Forelimb muscle (tissue), 1 donor: ENCODE measurements at places on chromosomes 1 and 21. TPM values are rescaled to one million over a fixed set of nuclear protein-coding genes. Genes with fewer than 3 reads are reported as not detected.

DNA sequence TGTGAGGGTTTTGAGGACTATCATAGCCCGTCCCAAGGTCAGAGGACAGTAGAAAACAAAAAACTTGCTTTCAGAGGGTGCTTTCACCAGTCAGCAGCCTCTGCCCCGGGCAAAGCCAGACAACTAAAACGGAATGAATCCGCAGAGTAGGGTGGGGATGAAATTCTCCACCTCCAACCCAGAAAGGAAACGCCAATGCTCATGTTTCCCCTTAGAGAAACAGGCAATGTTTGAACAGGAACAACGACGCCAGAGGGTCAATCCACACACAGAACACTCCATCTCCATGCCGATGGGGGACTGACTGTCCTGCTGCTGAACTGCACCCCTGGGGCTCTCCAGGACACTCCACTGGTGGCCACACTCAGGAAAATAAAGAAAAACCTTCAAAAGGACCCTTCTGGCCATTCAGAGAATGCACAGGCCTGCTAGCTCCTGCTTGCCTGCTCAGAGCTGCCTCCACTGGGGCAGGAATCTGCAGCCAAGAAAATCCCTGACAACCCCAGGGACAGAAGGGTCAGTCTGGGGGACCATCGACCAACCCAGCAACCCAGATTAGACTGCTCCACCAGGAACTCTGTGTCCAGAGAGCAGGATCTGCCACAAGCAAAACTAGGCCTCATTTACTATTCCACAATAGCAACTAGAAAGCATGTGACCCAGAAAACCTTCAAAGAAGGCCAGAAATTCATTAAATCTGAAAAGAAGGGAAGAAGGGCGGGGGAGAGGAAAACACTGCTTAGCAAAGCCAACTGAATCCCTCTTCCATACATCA is 116.0 kb downstream of the TOMM20 start:
- DNase-seq = no peak

GRCh38 chr1:91803123-91803522 is 82.8 kb downstream of the TGFBR3 start:
- no peak for DNase-seq

GRCh38 chr1:31054349-31054748 is 11.2 kb downstream of the PUM1 start:
- DNase-seq = no peak

DNA sequence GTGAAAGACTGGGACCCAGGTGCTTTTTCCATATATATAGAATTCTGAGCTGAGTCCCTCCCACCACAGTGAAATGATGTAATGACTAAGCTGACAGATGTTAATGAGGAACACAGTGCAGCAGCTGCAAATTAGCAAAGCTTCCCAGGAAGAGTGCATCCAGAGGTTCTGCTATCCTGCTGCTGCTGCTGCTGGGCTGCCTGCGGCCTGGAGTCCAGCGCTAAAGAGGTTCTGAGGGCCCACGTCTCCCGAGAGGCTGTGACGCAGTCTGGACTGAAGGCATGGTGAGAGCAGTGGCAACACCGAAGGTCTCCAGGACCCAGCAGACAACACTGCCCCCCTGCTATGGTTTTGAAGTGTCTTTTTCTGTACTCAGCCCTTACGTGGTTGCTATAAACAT is 63.9 kb downstream of the URB2 start:
- DNase-seq = peak; percentile 50

GRCh38 chr1:112040891-112041740 is 51.6 kb upstream of the KCND3 start:
- no peak for DNase-seq

DNA sequence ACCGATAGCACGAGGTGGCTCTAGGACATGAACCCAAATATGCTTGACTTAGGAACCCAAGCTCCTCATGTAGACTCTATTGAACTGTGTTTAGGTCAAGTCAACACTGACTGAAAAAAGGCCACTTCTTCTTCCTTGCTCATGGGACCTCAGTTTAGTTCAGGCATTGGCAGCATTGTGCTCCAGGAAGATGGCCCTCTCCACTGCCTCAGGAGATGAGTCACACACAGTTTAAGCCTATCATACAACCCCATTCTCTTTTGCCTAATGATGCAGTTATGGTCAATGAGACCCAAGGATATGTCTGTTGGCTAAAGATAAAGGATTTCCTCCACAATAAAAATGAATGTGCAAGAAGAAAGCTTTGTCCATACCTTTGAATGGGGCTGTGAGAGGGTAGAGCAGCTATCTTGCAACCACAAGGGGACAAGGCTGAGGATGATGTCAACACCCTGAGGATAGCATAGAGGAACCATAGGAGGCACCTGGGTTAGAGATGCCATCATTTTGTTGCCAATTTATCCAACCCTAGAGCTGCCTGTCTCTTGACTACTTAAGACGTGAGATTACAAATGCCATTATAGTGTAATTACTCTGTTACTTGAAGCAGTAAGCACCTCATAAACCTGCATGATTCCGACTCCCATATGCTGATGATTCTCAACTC is 3.0 kb upstream of the TRIM63 start:
- DNase-seq = no peak

DNA sequence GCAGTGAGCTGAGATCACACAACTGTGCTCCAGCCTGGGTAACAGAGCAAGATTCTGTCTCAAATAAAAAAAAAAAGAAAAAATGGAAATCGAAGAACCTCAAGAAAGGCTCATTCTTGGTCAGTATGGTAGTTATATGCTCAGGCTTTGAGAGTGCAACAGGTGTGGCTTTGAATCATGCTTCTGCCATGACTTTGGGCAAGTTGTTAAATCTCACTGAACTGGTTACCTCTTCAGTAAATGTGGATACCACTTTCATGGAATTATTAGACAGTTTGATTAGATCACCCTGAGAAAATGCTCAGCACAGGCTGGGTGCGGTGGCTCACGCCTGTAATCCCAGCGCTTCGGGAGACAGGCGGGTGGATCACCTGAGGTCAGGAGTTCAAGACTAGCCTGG is 12.8 kb downstream of the TRNAU1AP start:
- no peak for DNase-seq

GRCh38 chr1:154996966-154997701 is 3.7 kb downstream of the LENEP start:
- DNase-seq = no peak

GRCh38 chr1:206912445-206913095 is 9.2 kb downstream of the FCMR start:
- peak; percentile 77 for DNase-seq

DNA sequence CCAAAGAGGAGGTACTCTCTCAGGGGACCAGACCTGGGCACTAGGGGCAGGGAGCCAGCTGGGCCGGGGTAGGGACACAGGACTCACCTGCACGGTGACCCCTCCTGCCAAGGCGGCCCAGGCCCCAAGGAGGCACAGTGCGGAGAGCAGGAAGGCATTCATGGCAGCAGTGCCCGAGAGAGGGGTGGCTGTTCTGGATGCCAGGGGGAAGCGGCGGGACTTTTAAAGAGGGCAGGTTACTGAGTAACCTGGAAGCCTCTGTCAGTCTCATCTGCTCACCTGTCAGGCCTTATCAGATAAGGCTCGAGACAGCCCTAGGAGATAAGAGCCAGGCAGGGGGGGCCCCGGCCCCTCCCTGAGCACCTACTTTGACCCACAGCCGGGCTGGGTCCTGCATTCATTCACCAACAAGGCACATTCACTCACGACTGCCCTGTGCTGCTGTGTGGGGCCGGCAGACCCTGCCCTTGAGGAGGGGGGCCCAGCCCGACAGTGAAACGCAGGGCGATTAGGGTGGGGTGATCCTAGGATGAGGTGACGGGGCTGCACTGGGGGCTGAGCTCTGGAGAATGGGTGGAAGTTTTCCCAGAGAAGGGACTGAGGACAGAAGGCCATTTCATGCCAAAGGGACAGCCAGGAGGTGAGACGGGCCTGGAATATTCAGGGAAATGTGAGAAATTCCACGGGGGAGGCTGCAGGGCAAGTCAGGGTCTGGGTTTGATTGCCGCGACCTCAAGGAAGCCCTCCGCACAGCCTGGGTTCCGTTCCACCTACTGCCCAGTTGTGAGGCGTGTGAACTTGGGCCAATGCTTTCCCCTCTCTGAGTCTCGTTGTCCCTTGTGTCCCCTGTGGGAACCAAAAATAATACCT is at the start of gene GUCA2A:
TSS of gene GUCA2A (minus strand) at position 195 of the 870 bp plus-strand sequence. CDS start at position 162, 33 bp downstream.
- DNase-seq = no peak

DNA sequence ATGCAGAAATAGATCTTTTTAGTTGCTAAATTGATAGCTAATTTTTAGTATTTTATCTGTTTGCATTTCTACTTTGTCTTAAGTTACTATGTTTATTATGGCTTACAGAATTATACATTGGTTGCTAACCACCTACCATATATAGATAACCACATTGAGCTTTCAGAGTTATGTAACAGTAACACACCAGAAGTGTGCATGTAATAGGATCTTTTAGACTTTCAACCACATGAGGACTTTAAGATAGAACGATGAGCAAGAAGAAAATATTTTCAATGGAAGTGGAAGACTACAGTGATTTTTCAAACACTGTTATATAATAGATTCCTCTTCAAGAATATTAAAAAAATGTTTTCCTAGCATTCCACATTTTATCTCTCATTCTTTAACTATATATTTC is 28.8 kb downstream of the TOR1AIP1 start:
- DNase-seq = no peak

DNA sequence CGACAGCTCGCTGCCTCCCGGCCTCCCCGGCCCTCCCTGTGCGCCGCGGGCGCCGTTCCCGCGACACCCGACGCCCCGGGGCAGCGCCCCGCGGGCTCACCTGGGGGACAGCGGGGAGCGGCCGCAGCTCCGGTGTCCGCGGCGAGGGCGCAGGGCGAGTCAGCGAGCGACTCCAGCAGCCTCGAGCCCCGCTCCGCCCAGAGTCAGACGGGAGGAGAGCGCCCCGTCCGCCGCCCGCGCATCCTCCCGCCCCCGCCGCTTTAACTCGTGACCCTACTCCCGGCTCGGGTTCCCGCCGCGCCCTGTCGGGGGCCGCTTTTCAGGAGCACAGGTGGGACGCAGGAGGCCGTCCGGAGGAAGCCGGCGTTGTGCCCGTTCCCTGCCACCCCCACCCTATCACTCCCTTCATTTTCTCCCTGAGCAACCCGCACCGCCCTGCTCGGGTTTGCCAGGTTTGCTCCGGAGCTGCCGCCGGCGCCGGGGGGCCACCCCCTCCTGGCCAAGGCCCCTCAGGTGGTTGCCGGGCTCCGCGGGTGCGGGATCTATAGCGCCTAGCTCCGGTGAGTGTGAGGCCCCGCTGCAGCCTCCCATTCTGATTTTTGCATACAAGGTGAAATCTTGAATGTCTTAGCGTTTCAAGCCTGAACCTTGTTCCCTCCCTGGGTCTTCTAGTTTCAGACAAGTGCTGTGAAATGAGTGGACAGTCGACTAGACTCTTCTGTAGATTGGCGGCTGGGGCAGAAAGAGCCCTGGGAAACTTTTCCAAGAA is at the start of gene MCOLN3:
TSS of gene MCOLN3 (minus strand) at position 205 of the 769 bp plus-strand sequence. CDS start 3,140 bp downstream, outside the sequence.
- DNase-seq = no peak

DNA sequence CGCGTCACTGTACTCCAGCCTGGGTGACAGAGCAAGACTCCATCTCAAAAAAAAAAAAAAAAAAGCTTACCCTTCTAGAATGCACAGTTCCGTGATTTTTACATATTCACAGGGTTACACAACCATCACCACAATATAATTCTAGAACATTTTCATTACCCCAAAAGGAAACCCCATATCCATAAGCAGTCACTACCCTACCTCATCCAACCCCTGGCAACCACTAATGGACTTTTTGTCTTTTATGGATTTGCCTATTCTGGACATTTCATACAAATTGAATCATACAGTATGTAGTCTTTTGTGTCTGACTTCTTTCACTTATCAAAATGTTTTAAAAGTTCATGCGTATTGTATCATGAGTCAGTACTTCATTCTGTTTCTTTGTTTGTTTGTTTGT is 22.8 kb downstream of the SYF2 start:
- DNase-seq = no peak

DNA sequence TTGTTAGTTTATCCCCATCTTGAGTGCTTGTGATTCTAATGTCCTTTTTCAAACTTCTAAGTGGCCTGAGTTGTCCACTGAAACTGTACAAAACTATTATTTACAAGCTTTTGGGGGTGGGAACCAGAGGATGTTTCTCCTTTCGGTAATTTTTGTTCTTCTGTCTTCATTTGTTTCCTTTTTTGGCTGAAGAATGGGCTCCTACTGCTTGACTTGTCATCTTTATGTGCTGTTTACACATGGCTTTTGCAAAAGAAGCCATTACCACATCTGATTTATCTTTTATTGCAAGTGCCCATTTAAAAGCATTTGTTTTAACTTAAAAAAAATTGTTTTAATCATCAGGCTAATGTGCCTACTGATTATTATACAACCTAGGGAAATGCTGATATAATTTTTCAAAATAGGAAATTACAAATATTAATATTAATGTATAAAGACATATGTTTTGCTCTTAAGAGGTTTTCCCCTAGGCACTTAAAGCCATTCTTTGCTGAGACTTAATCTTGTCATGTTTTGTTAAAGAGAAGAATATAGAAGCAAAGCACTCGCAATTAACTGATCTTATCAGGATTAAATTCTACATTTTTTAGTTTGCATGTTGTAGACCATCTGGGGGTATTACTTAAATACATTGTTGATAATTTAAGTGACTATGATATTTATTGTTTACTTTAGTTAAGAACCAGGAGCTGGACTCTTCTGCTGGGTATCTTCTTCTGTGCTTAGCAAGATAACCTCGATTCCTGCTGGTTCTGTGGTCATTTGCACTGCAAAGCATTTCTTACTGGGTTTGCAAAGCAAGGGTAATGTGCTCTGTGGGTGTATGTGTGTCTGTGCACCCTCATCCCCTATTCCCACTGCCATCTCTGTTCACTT is 40.1 kb downstream of the TMEM200B start:
- no peak for DNase-seq

The AADACL4 gene
- polyA plus RNA-seq = not detected

The PTPN22 gene
- polyA plus RNA-seq = 0.46 TPM

The MANEAL gene
- 2.9 TPM for polyA plus RNA-seq

The OR6K6 gene
- polyA plus RNA-seq = not detected

The KRTAP19-7 gene
- polyA plus RNA-seq = not detected

The GCSAML gene
- 0.11 TPM for polyA plus RNA-seq

The PTGFRN gene
- 99.9 TPM for polyA plus RNA-seq

The LCE1D gene
- polyA plus RNA-seq = not detected

The NR1I3 gene
- polyA plus RNA-seq = 0.83 TPM

The SUMO3 gene
- polyA plus RNA-seq = 60.2 TPM

The UBL4B gene
- not detected for polyA plus RNA-seq
